ENCODE measurements at places on chromosomes 16 and 17.

DNA sequence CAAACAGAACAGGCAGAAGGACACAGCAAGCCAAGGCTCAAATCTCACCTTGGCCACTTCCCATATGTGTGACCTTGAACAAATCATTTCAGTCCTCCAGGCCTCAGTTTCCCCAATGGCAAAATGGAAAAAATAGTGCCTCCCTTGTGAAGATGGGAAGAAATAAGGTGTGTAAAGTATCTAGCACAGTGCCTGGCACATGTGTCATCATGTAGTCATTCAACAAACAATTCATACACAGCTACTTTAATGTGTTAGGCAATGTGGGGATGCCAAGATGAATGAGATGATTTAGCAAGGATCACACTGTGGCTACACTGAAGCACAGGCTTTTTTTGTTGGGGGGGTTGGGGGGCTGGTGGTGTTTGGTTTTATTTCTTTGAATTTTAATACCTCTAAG lies 13.3 kb downstream of the SRCIN1 start:
- no peak for DNase-seq

GRCh38 chr17:67769231-67769630 lies 51.5 kb downstream of the NOL11 start:
- no peak for DNase-seq

DNA sequence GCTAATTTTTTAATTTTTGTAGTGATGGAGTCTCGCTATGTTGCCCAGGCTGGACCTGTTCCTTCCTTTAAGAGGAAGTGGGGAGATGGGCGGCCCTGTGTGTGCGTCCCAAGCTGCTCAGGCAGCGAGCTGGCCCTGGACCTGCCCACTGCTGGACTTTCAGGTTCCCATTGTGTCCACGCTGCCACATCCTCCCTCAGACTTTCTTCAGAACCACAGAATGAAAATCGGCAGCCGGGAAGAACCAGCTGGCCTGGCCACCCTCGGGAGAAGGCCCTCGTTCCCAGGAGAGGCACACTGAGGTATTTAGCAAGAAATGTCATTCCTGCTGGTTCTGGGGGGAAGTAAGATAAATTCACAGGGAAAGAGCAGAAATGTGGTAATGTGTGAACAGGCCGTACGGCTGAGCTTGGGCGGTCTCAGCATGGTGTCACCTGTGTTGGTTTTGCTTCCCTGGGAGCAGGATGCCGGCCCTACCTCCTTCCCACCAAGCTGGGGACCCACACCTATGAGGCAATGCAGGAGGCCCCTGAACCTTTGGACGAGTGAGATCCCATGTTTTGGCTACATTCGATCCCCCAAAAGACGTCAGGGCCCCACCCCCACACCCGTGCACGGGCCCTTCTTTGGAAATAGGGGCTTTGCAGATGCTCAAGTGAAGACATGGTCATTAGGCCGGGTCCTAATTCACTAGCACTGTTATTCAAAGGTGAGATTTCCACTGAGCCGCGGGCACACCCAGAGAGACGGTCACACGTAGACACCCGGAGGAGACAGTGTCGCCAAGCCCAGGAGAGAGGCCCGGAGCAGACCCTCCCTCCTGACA lies 35.9 kb upstream of the ZNF469 start:
- DNase-seq, result no peak

DNA sequence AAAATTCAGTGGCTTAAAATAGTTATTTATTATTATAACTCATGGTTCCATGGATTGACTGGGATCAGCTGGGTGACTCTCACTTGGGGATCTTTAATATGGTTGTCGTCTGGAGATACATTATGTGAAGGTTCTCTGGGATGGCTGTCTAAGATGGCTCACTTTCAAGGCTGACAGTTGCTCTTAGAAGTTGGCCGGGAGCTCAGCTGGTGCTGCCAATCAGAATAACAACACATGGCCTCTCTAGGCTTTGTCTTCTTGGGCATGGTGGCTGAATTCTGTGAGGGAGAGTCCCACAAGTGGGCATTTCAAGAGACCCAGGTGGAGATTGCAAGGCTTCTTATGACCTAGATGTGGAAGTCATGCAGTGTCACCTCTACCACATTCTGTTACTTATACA lies 269.7 kb downstream of the CA10 start:
- no peak for DNase-seq

DNA sequence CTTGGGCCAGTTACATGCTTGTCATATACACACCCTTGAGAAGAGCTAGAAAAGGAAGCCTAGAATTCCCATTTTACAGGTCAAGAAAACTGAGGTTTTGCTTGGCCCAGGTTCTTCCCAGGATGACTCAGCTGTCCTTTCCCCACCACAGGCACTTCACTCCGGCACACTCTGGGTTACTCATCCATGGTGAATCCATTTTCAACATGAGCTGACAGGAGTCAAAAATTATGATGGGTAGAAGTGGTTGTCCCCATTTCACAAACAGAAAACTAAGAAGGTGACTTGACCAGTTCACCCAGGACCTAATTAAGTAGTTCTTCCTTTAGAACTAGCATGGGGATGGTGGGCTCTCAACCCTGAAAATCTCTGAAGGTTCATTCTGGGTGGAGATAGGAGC lies 67.2 kb downstream of the USP22 start:
- no peak for DNase-seq

DNA sequence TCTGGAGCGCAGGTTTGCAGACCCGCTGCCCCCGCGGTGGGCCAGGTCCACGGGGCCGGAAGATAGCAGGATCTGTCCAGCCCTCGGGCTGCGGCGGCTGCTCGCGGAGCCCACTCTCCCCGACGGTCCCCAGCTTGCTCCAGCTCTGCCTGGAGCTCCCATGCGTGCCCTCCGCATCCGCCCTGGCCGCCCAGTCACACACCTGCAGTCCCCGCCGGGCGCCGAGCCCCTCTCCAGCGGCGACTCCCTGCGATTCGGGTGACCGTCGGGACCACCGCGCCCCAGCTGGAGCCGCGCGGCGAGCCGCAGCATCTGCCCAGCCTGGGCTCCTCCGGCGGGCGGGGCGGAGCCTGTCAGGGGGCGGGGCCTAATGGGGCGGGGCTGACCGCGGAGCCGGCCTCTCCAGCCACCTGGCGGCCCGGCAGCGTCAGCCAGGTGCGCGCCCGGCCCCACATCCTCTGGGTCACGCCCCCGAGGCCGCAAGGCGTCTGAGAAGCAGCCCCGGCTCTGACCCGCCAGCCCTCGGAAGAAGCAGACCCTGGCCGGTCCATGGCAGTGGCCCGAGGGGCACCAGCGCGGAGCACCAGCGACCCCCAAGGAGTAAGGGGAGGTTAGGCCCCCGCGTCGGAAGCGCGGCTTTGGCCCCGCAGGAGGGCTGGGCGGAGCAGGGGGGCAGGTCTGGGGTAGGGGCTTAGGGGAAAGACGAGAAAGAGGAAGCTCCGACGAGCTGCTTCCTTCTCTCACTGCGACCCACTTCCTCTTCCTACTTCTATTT lies at the start of gene PIK3R5:
PIK3R5 (minus strand) TSS at position 314 of the 775 bp plus-strand sequence. CDS start 54,213 bp downstream, outside the sequence.
- DNase-seq, result no peak

- no peak for DNase-seq
Observed at GRCh38 chr16:35364263-35364662, 1904.9 kb downstream of the TP53TG3F start.

DNA sequence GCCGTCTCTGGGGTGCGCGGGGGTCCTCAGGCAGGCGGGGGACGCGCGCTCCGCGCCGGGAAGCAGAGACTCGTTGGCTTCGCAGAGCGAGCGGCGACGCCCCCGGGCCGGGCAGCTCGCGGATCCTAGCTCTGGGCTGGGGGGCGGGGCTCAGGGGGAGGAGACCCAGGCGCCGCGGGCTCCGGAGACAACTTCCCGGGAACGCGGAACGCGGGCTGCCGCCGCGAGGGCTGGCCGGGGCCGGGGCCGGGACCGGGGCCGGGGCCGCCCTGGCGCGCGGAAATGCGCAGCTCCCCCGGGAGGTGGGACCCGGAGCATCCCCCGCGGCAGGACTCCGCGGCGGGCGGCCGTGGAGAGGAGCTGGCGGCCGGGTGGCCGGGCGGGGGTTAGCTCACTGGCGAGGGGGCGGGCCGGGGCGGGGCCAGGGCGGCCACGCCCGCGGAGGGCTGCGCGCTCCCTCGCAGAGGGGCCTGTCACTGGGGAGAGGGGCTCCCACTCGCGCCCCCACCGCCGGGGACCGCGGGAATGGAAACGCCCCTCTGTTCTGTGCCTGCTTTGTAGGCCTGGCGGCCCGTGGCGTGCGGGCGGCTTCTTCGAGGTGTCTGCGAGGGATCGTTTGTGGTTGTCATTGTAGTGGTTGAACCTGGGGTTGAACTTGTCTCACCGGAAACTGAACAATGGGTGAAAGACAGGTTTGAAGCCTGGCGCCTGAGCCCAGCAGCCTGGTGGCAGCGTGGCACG lies at the start of gene GAS7:
GAS7 (minus strand) TSS at position 98 of the 741 bp plus-strand sequence.
- DNase-seq, result no peak

DNA sequence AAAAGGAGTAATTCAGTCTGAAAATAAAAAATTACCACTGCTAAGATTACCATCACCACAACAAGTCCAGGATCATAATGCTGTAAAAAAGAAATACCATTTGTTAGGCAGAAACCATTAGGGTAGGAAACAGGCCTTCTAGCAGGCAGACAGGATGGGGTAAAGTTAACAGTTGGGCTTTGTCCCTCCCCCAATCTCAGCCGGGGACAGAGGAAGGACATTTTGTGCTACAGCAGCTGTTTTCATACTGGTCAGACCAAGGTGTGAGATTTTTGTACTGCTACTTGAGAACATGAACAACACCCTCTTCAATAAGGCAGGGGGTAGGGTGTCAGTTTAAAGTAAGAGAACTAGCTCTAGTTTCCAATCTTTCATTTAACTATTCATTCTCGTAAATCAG lies 49.2 kb upstream of the ITGA2B start:
- DNase-seq, result no peak

DNA sequence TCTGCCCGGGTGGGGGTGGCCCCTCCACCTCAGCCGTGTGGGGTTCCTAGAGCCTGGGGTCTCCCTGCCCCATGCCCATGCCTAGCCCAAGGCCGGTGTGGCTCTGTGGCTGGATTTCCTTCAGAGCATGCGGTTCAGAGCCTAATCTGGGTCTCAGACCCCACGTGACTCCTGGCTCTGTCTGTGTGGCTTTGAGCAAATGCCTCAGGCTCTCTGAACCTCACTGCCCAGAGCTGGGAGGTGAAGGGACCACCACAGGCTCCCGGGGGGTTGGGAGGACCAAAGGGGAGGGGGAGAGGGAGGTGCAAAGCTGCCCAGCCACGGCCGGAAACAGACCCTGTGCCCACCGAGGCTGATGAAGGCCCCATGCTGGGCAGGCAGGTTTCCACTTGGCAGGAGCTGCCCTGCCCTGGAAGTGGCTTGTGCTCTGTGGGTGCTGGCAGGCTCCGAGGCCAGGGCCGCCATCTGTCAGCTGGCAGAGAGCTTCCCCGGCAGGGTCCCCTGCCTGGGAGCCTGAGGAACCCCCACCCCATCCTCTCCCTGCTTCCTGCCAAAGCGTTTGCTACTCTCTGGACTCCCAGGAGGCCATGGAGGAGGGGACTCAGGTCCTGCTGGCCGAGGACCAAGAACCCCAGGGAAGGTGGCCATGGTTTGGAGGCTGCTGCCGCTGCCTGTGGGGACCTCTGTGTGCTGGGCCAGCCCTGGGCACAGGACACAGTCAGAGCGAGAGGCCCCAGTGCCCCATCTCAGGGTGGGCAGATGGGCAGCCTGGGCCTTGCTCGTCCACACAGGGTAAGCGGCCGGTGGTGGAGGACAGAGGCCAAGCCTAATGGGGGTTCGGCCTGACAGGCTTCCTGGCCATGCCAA lies 4.0 kb downstream of the CDH15 start:
- DNase-seq, result no peak

DNA sequence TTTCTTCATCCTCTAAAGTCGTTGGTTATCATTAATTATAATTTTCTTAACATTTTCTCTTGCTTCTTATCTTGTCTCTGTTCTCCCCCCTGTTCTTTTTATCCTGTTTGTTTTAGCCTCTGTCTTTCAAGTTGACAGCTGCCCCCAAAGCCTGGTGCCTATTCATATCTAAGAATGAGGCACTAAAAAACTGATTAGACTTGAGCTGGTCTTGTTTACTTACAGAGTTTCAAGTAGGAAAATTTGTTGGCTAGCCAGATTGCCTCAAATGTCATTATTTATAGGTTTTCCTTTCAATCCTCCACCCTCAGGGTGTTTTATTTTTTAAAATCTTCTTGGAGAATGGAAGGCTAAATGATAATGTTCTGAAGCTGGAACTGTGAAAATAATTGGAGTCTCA lies 236.0 kb downstream of the UTP18 start:
- no peak for DNase-seq

GRCh38 chr17:38418062-38418692 lies 10.1 kb upstream of the ARHGAP23 start:
- no peak for DNase-seq

- DNase-seq, result no peak
Observed at GRCh38 chr16:50644729-50645128, 36.4 kb downstream of the SNX20 start.

DNA sequence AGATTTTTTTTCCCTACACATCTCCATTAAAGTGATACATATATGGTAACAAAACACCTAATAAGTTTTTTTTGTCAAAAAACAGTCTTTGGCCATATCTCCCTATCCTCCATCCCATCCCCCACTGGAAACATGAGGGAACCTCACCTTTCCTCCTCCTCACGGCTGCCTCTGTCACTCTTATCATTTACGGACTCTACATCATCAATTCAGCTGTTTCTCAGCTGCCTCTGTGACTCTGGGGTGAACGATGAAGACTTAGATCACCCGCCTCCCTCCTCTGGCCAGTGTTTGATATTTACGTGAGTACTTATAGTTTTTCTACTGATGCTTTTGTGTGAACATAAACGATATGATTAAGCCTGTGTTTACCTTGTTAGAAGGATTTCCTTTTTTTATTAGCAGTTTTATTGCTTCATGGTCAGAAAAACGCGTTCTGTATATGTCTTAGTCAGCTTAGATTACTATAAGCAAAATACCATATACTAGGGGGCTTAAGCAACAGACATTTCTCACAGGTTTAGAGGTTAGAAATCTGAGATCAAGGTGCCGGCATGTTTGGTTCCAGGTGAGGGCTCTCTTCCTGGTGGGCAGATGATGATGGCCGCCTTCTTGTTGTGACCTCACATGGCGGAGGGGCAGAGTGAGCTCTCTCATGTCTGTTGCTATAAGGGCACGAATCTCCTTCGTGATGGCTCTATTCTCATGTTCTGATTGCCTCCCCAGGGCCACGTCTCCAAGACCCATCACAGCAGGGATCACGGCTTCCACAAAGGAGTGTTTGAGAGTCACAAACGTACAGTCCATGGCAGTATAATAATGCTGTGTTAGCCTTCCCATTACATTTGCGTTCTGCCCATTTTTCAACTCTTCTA lies 32.1 kb downstream of the DNAH17 start:
- DNase-seq, result no peak

Measured in HFFc6 (cell line).